T1000 (cell line): ENCODE measurements at places on chromosomes 12 and 14.

- DNase-seq: no peak
Observed at GRCh38 chr14:23951590-23952201, 1.9 kb upstream of the DHRS4 start.

- no peak for DNase-seq
Observed at GRCh38 chr14:70888681-70889175, 18.5 kb upstream of the PCNX1 start.

- DNase-seq: no peak
Observed at GRCh38 chr12:123743002-123743401, 19.1 kb upstream of the DNAH10 start.

DNA sequence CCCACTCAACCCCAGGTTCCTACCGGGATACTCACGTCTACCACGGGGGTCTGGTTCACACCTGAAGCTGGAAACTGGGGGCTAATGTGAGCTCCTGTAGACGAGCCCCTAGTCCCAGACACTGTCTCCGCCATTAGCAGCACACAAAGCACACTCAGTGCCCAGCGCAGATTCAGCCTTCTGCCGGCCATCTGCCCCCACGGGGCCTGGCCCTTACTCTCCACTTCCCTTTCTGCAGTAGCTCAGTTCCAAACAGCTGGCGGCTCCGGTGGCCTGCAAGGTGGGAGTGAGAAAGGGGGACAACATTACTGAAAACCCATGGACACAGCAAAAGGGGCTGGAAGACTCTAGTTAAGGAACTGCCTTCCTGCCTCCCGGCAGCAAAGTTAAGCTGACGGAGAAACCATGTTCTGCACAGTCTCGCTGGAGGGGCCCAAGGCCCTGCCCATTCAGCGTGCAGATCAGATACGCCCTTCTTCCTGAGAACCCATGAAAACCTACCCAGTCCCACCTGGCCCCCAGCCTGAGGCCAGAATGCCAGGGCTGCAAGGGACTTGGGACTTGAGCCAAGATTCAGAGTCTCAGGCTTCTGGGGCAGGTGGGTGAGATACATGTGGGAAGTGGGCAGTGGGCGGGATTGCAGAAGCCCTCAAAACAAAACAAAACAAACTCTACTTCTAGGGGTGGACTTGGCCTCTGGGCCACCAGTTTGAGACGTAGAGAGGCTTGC lies 2.1 kb downstream of the SLC8B1 start:
- no peak for DNase-seq

- no peak for DNase-seq
Observed at GRCh38 chr14:57122129-57122528, 146.6 kb downstream of the EXOC5 start.

GRCh38 chr12:40551466-40551865 lies 140.8 kb upstream of the CNTN1 start:
- DNase-seq: no peak
